SJSA1 (cell line): ENCODE measurements at places on chromosomes 16 and 17.

GRCh38 chr16:11183035-11183812 is 72.8 kb downstream of the SOCS1 start:
- no peak for DNase-seq

DNA sequence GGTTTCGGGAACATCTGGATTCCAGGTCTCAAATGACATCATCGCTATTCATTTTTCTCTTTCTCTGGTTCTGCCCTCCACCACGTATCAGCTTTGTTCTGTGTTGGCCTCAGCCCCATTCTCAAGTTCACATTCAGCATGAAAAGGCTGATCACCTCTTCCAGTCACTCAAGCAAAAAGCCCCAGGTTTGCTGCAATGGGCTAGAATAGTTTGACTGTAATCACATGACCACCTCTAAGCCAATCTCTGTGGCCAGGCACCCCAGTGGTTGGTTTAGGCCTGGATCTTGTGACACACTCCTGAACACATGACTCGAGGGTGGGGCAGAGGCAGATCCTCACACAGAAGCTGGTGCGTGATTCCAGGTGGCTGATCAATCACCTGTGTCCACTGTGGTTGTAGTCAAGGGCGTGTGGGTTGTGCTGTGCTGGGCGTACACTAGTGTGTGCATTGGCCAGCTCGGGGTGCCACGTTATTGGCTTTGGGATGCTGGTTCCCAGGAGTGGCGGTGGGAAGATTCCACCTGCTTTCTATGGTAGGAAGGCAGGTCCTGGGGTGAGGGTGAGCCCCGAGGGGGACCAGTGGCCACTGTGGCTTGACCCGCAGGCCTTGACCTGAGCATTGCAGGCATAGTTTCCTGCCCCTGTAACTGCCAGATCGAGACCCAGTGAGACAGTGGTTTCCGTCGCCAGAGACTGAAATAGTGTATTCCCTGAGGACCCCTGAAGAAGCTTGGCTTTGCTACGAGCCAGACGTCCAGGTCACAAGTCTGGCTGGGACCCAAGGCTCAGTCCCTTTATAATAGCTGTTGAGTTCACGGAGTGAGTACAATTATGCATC is 12.0 kb downstream of the EEF2K start:
- no peak for DNase-seq

- no peak for DNase-seq
These were observed 21.1 kb downstream of the MINK1 start for GRCh38 chr17:4854111-4854681.

DNA sequence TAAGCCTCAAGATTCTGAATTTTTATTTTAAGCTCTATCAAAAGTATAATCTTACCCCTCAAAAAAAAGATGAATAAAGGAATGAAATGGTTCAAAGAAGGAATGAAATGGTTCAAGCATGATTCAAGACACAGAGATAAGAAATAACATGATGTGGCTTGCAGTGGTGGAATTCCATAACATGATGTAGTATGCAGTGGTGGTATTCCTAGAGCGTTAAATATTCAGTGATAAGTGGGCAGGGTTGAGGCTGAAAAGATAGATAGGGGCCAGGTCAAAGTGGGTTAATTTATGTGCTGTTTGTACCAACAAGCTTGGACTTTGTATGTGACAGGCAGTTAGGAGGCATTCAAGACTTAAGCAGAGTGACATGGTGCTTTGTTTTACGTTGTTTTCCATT is 29.6 kb downstream of the TNRC6A start:
- DNase-seq, result no peak

GRCh38 chr17:63696381-63696961 is 3.5 kb downstream of the LIMD2 start:
- no peak for DNase-seq

- no peak for DNase-seq
These were observed 159.6 kb downstream of the HAPSTR1 start for GRCh38 chr16:9251026-9251425.

- peak; percentile 47 for DNase-seq
These were observed 15.4 kb downstream of the TBX4 start for GRCh38 chr17:61467416-61468262.

DNA sequence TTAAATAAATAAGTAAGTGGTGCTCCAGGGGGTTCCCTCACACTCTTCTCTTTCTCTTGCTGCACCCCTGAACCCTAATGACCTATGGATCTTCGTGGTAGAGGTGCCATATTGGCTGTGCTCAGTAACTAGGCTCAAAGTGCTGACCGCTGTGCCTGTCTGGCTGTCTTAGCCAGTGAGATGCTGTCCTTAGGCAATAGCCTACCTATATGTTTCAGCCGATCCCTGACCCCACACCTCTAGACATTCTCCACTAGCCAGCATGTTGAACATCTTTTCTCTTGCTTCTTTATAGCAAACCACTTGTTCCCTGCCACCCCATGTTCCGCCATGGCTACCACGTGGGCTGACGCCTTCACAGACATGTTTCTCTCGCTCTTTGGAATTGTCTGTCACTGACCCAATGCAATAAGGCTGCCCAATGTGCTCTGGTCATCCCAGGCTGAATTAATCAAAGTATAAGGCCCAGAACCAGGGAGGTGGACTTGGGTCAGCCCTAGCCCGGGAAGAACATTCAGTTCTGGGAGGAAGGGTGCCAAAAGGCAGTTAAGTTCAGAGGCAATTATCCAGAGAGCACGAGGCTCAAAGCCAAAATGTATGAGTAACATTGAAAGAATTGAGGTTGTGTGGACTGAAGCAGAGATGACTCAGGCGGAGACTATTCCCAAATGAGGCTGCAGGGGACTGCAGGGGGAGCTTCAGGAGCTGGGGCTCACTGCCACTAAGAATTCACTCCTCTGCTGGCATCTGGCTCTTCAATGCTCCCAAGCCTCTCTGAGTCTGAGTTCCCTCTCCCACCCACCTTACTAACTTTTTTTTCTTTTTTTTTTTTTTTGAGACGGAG is 28.7 kb upstream of the TNRC6A start:
- peak; percentile 96 for DNase-seq

DNA sequence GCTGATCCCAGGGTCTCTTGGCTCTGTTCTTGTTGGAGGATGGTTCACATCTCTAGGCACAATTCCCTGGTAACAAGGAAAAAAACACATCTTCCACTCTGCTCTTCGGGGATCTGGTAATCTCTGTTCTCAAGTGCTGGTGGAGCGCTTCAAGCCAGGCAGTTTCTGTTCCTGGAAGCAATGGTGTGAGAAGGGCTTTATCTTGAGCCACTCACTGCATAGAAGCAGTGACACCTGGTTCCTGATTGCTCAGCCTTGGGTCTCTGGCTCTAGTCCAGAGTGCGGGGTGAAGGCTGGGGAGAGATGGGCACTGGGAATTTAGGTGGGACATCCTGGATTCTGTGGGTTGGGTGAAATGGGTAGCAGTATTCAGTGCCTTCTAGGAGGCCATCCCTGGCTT is 14.1 kb downstream of the AKAP1 start:
- no peak for DNase-seq

DNA sequence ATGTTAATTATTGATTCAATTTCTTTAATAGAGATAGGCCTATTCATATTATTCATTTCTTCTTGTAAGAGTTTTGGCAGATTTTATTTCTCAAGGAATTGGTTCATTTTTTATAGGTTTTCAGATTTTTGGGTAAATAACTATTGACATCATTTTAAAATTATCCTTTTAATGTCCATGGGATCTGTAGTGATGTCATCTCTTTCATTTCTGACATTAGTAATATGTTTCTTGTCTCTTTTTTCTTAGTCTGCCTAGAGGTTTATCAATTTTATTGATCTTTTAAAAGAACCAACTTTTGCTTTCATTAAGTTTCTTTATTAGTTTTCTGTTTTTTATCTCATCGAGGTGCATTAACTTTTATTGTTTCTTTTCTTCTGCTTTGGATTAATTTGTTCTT is 162.6 kb downstream of the FTO start:
- DNase-seq, result no peak

DNA sequence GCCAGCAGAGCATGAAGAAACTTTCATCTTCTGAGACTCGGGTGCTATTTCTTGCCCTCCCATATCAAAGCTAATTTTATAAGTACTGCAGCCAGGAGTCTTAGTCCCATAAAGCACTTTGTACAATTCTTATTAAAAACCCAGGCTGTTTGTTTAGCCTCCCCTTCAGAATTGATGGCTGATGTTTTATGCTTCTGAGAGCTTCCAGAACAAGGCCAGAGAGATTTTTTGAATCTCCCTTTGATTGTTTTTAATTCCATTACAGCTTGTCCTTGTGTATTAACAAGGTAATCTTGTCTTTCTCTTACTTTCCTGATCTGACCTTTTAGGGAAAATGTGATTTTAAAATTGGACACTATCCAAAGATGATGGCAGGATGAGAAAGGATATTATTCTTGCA is 16.3 kb downstream of the COQ7 start:
- DNase-seq, result no peak

DNA sequence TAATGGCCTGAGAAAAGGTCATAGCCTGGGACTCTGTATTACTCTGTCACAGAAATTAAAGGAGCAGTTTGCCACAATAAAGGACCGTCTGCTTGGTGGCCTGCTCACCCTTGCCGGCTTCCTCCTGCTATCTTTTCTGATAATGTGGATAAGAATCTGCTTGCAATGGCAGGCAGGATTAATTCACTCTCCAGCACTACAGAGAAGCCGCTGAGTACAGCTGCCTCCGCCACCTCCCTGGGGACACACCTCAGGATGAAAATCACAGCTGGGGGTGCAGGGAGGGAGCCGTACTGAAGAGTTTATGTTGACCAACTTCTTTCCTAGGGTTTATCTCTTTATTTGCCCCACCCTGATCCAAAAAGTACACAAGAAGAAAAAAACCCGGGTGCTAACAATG is 245.9 kb upstream of the RPL38 start:
- no peak for DNase-seq

DNA sequence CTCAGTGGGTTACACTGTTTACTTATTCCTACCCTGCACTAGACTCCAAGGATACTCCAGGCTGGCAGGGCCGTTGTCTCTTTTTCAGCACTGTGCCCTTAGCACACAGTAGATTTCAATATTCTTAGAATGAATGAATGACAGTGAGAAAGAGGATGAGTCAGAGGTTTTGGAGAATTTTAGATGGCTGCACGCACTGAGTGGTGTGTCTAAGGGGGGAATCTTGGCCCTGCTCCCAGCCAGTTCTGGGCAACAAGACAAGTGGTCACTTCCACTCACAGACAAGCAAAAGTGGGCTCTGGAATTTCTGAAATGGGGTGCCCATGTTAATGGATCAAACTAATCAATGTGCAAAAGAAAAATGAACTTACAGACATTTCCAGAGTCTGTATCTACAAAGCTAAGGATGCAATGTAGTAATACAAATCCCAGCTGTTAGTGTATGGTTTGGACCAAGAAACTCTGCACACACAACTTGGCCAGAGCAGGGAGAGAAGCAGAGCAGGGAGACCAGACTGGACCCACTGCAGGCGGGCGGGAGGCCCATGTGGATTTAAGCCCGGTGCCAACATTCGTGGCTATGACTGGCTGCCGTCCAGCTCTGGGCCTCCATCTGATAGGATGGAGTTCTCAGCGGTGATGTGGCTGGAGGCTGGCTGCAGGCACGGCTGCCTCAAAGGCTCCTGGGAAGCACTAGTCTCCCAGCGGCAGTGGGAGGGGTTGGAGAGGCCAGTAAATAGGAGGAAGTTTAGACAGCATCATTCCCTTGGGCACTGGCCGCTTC is 95.6 kb upstream of the CDYL2 start:
- no peak for DNase-seq

DNA sequence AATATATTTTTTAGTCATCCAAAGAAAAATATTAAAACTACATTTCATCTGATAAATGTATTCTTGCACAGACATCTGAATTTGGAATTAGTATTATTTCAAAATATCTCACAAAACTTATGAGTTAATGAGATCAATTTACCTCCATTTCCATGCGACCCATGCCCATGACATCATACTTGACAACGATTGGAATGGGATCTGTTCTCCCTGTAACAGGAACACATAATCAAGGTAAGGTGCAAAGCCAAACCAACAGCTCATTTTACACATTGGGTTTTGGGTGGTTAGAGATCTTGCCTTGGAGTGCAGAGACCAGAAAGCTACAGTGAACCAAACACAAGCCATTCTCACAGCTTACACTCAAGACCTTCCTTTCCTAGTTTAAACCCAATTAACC is 46.9 kb upstream of the ITGA2B start:
- no peak for DNase-seq

DNA sequence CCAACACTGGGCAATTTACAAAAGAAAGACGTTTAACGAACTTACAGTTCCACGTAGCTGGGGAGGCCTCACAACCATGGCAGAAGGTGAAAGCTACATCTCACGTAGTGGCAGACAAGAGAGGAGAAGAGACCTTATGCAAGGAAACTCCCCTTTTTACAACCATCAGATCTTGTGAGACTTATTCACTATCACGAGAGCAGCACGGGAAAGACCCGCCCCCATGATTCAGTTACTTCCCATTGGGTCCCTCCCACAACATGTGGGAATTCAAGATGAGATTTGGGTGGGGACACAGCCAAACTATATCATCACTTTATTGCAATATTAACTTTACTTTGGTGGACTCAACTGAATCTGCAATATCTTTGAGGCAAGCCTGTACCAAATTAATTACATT is 11.9 kb upstream of the ENGASE start:
- DNase-seq, result no peak

GRCh38 chr17:2176499-2177169 is 121.7 kb downstream of the HIC1 start:
- no peak for DNase-seq

DNA sequence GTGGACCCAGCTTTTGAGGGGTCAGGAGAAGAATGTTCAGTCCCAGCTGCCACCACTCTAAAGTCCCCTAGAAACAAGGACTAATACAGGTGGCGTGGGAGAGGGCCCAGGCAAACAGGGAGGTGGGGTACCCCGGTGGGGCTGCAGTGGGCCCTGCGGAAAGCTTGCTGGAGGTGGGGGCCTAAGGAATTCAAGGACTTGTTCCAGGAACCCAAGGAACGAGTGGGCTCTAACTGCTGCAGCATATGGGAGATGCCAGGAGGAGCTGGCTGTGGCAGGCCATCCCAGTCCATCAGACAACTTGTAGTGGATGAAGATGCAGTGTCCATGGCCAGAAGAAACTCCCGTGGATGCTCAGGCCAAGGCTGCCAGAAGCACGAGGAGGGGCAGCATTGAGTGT is 10.6 kb downstream of the SNX20 start:
- no peak for DNase-seq

- no peak for DNase-seq
These were observed 18.0 kb upstream of the ENDOV start for GRCh38 chr17:80397034-80397387.

DNA sequence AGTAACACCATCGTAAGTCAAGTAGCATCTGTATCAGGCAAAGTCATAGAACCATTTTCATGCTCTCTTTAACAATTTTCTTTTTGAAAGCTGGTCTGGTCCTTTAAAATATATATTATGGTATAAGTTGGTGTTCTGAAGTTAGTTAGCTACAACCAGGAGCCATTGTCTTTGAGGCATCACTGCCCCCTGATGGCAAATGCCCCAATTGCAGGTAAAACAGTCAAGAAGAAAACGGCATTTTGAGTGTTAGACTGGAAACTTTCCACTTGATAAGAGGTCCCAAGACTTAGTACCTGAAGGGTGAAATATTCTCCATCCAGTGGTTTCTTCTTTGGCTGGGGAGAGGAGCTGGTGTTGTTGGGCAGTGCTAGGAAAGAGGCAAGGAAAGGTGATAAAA is 14.1 kb downstream of the TP53 start:
- no peak for DNase-seq
